ENCODE measurements at places on chromosomes 4 and X.

GRCh38 chr4:6699903-6700302, 6.2 kb downstream of the S100P start:
- no peak for DNase-seq

GRCh38 chr4:88526221-88526815, 2.7 kb upstream of the PYURF start:
- no peak for DNase-seq

DNA sequence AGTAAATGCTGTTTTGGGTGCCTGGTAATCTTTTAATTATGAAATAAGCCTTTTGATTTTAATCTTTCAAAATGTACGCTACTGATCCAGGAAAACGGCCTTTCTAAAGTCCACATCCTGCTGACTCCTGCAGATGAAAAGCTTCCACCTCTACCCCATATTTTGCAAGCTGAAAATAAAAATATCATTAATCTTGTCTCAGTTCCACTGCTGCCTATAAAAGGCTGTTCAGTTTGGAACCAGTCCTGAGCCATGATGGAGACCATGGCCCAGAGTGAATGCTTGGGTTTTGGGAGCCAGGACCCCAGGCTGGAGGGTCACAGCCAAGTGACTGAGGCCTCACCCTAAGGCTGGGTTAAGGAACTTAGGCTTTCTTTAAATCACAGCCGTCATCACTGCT, 110.8 kb downstream of the AFF1 start:
- DNase-seq: no peak

- no peak for DNase-seq
These were observed 393 bp downstream of the SH3KBP1 start for GRCh38 chrX:19886883-19887531.

DNA sequence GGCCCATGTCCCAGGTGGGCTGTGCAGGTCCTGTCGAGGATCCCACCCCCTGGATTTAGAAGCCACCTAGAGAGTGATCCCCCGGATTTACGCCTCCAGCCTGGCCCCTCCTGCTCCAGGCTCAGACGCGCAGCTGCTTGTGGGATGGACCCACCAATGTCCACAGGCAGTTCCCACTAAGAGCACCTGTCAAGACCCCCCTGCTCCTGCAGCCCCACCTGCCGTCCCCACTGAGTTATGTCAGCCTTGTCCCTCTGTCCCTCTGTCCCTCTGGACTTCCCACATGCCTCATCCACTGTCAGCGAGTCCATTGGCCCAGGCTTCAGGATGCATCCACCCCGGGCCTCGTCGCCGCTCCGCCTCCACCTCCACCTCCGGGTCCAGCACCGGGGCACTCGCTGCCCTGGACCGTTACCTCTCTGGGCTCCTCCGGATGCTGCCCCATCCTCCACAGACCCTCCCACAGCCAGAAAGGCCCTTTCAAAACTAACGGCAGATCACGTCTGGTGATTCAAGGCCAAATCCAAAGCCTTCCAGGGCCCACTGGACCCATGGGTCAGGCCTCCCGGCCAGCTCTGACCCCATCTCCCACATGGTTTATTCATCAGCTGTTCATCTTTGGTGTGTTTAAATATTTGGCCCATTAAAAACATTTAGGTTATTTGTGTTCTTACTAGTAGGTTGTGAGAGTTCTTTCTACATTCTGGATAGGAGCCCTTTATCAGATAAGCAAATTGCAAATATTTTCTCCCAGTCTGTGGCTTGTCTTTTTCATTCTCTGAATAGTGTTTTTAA, 28.3 kb downstream of the HTRA3 start:
- no peak for DNase-seq

DNA sequence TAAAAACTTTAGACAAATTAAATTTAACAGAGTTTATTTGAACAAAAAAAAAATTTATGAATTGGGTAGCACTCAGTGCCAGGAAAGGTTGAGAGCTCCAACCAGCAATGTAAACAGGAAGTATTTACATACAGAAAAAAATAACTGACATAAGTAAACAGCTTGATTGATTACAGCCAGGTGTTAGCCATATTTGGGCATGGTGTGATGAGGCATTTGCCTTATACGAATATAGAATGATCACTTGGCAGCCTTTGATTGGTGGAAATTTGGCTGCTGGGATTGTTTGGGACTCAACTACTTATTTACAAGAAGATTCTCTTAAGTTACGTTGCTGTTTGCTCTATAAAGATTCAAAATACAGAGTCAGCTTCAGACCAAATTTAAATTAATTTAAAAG, 172.0 kb downstream of the ADAM29 start:
- DNase-seq: no peak

DNA sequence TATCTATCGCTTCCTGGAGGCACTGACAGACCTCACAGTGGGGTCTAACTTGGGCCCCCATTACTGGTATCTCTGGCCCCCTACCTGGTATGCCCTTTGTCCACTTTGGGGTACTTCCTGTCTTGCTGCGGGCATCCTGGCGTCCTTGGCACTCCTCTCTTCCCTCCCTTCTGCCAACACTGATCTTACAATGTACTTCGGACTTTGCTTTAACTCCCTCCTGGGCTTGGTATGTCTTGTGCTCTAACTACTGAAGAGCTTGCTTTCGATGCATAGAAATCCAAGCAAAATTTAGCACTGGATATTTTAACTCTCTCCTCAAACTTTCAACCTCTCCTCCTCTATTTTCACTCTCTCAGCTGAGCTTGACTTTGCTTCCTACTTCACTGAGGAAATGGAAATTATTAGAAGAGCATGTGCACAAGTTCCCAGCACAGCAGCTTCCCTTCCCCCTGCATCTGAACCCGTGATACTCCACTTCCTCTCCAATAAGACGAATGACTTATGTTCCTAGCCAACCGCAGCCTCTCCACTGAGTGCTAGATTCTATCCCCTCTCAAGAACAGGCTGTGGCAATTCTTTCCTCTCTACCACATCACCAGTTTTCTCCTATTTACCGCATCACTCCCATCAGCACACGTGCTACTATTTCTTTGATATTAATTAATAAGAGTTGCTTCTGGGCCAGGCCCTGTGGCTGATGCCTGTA, 52.9 kb downstream of the SUPT20HL2 start:
- DNase-seq: no peak
